ENCODE measurements at places on chromosomes 6 and 20. TPM values are rescaled to one million over a fixed set of nuclear protein-coding genes. Genes with fewer than 3 reads are reported as not detected.

The SLC22A16 gene
- total RNA-seq, result 0.52 TPM

DNA sequence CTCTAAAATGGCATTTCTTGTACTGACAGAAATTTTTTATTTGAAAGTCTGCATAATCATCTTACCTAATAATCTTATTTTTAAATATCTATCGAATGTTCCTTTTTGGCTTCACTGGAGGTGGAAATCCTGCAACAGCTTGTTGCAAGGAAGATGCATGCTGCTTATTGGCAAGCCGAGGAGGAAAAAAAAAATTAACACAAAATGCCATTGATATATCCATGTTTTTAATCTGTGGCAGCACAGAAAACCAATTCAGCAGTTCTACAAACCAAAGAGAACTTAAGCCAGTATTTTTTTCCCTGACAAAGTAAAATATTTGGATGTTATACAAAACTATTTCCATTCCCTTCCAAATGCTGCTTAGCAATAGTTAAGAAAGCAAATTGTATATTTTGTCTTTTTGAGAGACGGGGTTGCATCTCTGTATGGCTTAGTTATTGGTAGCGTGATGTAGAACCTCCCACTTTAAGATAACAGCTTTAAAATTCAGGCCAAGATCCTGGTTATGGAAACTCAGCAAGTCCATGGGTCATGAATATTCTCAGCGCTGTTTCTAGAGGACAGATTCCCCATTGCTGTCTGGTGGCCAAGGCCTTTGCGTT lies 231.4 kb downstream of the TMEM242 start:
- peak; percentile 72 for DNase-seq

- no peak for DNase-seq
Observed at GRCh38 chr6:151216804-151217203, 23.0 kb upstream of the AKAP12 start.

GRCh38 chr20:24109008-24109407 lies 120.4 kb upstream of the GGTLC1 start:
- no peak for DNase-seq

DNA sequence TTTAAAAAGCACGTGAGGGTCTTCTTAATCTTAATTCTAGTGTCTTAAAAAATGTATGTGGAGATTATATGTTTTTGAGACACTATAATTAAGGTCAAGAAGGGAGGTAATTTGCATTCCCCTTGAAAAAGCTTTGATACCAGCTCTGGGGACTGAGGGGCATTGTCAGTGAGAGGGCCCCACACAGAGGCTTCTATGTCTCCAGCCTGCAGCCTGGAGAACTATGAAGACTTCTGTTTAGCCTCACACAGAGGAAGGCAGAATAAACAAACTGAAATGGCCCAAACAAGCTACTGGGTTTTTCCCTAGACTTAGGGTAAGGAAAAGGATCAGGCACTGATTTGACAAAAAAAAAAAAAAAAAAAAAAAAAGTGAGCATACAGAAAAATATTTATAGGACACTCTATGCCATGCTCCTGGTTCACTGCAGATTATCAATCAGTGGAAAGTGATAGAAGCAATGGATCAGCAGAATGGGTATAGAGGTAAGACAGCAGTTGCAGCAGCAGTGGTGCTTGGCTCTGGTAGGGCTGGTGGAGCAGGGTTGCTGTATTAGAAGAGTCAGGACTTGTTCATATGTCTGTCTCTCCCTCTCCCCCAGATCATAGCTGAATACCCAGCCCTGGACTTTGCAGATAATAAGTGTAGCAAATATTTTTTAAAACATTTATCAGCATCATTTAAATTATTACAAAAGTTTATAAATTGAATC lies 85.4 kb downstream of the KLHL32 start:
- DNase-seq, result no peak

The SLC17A1 gene
- not detected for total RNA-seq

DNA sequence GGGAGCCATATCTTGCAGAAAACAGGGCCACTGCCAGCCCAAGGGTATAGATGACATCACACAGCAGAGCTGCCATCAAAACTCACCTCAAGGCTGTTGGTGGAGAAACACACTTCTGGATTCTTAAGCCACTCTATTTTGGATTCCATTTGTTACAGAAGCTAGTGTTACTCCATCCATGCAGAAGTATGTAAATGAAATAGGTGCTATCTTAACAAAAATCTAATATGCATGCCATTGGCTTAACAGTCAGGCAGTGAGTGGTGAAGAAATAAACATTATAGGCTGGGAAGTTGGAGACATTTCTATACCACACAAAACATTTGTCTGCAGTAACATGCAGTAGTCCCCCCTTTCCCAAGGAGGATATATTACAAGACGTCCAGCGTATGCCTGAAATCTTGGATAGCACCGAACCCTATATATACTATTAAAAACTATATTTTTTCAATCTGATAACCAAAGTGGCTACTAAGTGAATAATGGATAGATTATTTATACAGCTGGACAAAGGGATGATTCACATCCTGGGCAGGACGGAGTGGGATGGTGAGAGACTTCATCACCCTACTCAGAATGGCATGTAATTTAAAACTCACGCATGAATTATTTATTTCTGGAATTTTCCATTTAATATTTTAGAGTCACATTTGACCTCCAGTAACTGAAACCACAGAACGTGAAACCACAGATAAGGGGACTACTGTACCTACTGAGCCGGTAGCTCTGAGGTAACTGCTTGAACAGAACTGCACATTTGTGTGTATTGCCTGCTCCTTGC lies 160.0 kb upstream of the PLN start:
- DNase-seq, result no peak

The PRRT1 gene
- total RNA-seq, result 1.6 TPM

The MUC22 gene
- not detected for total RNA-seq

DNA sequence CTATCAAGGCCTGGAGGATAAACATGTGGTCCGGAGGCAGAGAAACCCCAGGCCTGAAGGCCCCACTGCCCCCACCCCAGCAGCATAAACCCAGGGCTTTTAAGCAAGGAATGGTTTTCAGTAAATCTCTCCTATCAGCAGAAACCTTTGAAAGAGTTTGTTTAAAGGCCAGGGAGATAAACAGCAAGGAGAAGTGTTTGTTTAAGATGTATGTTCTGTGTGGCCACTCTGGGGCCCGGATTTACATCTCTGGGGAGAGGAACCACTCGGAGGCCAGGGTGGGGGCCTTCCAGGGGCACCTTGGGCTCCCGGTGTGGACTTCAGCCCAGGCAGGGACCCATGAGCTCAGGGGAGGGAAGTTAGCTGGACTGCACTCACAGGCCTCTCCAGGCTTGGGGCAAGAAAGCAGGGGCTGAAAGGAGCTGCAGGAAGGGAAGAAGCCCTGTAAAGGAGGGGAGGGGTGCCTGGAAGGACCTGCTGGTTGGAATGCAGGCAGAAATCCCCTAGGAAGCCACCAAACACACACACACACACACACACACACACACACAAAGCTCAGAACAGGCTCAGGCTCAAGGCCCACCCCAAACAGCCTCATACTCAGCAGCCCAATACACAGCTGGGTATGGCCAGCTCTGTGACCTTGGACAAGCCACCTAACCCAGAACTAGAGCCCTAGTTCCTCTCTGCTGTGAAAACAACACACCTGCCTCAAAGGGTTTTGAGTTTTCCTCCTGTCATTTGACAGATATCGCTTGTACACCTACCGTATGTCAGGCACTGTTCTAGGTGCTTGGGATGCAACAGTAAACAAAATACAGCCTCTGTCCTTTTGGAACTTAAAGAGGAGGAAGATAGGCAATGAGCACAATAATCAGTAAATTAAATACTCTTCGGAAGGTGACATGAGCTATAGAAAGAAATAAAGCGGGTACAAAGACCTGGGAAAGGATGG lies 26.2 kb upstream of the FOXP4 start:
- peak; percentile 42 for DNase-seq

The DZANK1 gene
- 2.1 TPM for total RNA-seq

GRCh38 chr20:18973529-18974173 lies 160.1 kb downstream of the SCP2D1 start:
- DNase-seq, result no peak

The FBXO9 gene
- 111 TPM for total RNA-seq

The DNAH8 gene
- total RNA-seq, result 0.03 TPM

The PAX1 gene
- not detected for total RNA-seq

The CST2 gene
- total RNA-seq, result 0.39 TPM

- no peak for DNase-seq
Observed at GRCh38 chr6:128174724-128175123, 273.9 kb upstream of the THEMIS start.

DNA sequence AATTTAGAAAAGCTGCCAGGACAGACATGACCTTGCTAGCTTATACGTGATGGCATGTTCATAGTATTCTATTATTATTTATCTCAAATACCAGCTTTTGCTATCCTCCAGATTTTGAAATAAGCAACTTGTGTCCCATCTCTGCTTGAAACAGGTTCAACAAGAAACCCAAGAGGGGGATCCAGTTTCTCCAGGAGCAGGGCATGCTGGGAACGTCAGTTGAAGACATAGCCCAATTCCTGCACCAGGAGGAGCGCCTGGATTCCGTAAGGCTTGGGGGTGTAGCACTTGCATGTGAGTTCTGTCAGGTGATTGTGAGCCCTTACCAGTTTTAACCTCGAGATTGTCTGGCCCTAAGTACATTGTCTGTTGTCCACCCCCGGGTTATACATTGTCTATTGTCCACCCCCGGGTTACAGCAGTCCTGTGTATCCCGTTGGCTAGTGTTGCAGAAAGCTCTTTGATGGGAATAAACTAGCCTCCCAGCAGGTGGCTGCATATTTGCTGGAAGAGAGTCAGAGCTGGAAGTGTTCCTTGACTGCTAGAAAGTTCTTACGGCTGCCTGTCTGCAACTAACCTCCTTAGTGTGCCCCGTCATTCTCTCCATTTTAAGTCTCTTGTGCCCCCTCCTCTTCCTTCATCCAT lies 61.4 kb upstream of the CSE1L start:
- DNase-seq, result no peak

GRCh38 chr6:3819161-3820110 lies 29.7 kb upstream of the FAM50B start:
- DNase-seq, result no peak

The PLA2G7 gene
- 32.1 TPM for total RNA-seq

GRCh38 chr6:41039060-41039998 lies at the start of gene UNC5CL:
UNC5CL (minus strand) TSS chr6:41039221; CDS start chr6:41035074, 4,147 bp downstream.
- peak; percentile 83 for DNase-seq

DNA sequence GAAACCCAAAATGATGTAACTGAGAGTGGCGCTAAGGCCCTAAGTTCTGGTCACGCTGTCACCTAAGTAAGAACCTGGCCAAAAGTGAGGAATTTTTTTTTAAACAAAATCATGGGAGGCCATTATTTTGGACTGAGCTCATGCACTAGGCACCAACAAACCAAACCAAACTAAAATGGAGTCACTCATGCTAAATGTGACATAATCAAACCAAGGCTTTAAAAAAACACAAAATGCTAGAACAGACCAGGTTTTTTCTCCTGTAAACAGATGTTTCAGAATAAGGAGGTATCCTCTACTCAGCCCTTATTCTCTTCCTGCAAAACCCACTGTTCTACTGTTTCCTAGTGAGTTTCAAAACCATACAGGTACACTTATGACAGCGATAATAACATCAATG lies 1.1 kb upstream of the C6orf89 start:
- no peak for DNase-seq

Data from left lung (tissue), 14 donors.